ENCODE measurements at places on chromosomes 3 and 15.

- no peak for DNase-seq
Measured at GRCh38 chr15:83436513-83437158, 10.5 kb upstream of the SH3GL3 start.

GRCh38 chr15:42808913-42809312 is 72.0 kb upstream of the CDAN1 start:
- DNase-seq, result no peak

GRCh38 chr3:188940573-188940932 is 231.2 kb upstream of the TPRG1 start:
- DNase-seq, result no peak

DNA sequence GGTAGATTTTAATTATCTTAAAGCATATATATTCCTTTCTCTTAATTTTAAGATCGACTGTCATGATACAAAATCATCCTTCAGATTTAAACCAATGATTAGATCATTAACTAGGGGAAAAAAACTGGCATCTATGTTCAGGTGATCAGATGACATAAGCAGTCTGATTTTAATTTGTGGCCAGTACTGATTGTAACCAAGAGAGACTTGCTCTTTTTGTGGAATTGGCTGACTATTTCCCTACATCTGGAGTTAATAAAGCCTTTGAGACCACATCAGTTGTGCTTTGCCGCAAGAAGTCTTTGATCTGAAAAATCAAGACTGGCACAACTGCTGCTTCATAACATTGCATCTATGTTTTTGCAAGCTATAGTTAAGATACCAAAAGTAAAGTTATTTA is 148.4 kb upstream of the CGNL1 start:
- no peak for DNase-seq

DNA sequence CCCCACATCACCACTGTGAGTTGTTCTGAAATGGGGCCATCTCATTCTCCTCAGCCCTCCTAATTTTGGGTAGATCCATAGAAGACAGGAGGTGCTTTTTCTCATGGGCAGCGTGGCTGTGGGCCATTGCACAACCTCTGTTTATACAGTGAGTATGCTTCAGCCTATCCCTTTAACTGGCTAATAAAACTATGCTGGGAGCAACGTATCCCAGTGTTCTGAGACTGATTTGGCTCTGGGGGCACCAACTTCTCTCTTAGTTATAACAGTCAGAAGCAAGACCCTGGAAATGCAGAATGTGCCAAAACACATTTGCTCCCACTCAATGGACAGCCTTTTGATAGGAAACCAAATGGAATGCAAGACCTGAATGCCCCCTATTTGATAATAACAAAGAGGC is 97.1 kb upstream of the ICE2 start:
- no peak for DNase-seq

DNA sequence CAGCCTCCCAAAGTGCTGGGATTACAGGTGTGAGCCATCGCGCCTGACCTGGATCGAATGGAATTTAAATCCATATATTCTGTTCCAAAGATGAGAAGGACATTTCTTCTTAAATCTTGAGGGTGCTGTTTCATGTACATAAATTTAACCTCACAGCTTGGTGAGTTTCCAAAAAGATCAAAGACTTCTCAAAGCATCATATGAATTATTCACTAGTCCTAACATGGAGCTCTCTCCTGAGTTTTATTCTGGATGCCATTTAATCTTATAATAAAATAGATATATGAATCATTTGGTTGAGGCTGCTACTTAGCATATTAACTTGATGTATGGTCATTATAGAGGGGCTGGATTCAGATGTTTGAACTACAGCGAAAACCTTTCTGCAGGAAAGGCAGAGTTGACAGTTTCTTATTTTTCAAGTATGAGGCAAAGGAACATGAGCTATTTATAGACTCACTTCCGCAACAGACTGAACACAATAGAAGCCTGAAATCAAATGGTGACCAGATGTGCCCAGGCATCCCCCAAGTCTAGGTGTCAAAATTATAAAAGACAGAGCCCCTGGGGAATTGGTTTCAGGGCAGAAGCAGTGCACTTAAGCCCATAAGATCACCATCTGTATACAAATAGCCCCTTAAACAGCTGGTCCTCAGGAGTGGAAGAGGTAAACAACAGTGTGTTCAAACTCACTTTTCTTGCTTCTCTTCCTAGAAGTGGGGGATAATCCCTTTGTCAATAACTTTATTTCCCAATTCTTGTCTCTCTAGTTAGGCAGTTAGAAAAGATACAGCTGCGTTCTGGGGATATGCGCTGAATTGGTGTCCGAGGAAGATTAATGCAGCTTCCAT is 29.7 kb downstream of the STARD9 start:
- DNase-seq, result no peak

- no peak for DNase-seq
Measured at GRCh38 chr15:29115093-29115991, 154.3 kb downstream of the NSMCE3 start.

DNA sequence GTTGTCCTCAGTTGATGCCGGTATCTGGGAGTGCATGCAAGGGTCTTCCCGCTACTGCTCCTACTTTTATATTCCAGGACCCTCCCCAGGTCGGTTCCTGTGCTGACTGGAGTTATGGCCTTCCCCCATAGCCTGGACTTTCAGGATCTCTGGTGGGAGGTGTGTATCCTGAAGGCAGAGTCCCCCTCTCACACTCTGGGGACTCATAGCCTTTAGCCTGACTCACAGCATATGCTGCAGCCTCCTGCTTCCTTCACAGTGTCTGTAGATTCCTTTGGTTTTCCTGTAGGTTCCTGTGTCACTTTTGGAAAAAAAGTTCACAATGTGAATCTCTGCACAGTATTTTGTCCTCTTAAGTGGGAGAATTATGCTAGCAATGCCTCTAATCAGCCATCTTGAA is 180.6 kb upstream of the RBMS3 start:
- DNase-seq, result no peak

- no peak for DNase-seq
Measured at GRCh38 chr15:101043011-101043410, 123.9 kb downstream of the LRRK1 start.

DNA sequence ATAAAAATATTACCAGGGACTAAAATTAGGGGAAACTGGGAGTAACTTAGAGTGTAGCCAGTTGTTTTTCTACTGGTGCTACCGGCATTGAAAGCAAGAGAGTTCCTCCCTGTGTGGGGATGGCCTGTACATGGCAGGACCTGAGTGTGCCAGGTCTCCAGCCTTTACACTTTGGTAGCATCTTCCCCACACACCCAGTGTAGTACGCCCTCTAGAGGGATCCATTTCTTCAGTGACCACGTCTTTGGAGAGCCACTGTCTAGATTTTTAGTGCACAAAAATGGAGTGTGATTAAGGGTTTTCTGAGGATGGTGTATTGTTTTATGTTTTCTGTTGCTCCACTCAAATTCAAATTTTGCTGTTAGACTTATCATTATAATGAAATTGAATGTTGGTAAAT is 507.0 kb upstream of the TPRG1 start:
- no peak for DNase-seq

DNA sequence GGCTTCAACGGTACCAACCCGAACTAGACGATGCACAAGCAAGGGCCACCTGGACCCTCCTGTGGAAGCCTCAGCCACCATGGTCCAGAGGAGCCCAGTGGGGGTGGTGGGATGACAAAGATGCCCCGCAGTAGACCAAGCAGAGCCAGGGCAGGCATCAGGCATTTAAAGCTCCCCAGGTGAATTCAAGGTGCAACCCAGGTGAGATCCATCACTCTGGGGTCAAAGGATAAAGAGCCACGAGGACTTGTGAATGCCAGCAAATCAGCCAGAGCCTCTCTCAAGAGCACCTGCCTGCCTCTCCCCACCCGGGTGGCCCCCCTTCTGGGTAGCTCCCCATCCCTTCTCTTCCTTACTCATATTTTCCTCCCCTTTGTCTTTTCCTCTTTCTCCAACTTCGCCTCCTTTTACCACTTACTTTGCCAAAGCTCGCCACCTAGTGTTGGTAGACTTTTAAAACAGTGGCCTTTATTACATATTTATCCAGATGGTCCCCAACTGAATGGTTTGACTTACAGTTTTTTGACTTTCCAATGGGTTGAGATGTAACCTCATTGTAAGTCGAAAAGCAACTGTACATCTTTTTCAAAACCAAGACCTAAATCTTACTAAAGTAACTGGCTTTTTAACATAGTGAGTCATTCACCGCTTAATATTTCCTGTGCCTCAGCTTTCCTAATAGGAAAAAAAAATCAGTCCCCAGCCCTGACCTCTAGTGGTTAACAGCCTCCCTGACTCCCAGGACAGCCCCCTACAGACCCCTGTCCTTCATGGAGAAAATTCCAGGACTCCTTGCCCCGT is 18.8 kb downstream of the PLA2G4F start:
- no peak for DNase-seq
